ENCODE measurements at places on chromosomes 1 and 21.

DNA sequence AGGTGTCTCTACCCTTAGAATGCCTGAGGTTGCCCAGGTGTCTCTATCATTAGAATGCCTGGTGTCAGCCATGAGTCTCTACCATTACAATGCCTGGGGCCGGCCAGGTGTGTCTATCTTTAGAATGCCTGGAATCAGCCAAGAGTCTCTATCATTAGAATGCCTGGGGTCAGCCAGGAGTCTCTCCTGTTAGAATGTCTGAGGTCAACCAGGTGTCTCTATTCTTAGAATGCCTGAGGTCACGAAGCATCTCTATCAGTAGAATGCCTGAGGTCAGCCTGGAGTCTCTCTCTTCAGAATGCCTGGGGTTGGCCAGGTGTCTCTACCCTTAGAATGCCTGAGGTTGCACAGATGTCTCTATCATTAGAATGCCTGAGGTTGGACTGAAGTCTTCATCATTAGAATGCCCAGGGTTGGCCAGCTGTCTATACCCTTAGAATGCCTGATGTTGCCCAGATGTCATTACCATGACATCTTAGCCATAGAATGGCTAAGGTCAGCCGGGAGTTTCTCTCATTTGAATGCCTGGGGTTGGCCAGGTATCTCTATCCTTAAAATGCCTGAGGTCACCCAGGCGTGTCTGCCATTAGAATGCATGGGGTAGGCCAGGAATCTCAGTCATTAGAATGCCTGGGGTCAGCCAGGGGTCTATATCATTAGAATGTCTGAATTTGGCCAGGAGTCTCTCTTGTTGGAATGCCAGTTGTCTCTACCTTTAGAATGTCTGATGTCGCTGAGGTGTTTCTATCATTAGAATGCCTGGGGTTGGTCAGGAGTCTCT, 44.0 kb downstream of the RNF187 start:
- no peak for DNase-seq

GRCh38 chr1:54253480-54253879, 53.5 kb downstream of the MRPL37 start:
- peak; percentile 6 for DNase-seq

DNA sequence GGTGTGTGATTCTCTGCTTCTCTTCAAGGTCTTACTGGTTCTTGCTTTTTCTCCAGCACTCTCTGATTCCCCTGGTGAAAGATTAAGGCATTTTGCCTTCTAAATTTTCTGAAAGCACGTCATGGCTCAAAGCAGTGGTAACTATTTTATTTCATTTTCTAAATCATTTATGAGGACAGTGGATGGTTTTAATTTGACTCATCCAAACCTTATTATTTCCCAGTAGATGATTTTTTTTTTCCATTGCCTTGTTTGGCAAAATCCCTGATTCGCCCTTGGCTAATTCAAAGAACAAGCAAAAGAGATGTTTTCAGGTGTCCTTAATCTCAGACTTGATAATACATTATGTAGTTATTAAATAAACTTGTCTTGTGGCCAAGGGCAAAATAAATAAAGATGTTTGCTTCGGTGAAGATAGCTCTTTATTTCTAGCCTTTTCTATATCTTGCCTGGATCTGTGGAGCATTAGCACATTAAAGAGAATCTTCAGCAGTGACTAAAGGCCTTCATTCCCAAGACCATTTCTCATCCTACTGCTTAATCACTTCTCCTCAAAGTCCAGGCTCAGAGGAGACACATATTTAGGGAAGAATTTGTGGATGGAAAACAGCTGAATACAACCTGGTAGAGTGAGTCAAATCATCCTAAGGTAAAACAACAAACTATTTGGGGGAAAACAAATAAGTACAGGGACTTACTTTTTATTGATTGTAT, 359.8 kb downstream of the DUSP10 start:
- no peak for DNase-seq

DNA sequence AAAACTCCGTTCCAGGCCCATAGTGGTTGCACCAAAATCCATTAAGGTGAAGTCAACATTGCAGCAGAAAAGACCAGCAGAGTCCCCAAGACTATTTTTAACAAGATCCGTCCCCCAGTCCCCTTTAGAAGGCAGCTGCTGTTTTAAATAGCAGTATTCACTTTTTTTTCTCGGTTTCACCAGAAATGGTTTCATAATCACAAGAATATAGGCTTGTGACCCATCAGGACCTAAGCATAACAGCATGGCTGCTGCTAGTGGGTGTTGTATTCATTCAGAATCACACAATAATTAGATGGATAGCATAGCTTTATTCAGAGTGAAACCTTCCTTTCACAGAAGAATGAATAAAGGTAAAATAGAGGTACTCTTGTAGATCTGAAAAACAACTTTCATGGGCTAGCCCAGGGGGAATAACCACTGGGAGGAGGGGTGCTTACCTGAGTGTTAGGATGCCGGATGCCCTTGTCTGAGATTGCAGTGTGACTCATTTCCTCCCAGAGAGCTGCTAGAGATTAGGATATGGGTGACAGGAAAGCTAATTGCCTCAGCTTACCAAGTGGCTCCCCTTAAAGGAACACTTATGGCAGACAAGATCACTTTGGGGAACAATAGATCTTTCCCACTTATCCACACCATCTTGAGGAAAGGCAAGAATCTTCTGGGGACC, 35.0 kb downstream of the ACKR1 start:
- DNase-seq, result no peak

GRCh38 chr1:26740952-26741351, 45.1 kb downstream of the ARID1A start:
- DNase-seq, result no peak
